Activated T-helper 1 cell treated with Interleukin-2 at 50 U/mL for 16 hours (primary cell): ENCODE measurements at places on chromosomes 11 and 22.

GRCh38 chr11:15493921-15494620 lies 379.3 kb downstream of the INSC start:
- no peak for DNase-seq

GRCh38 chr11:7964873-7965272 lies 374 bp downstream of the NLRP10 start:
- no peak for DNase-seq

DNA sequence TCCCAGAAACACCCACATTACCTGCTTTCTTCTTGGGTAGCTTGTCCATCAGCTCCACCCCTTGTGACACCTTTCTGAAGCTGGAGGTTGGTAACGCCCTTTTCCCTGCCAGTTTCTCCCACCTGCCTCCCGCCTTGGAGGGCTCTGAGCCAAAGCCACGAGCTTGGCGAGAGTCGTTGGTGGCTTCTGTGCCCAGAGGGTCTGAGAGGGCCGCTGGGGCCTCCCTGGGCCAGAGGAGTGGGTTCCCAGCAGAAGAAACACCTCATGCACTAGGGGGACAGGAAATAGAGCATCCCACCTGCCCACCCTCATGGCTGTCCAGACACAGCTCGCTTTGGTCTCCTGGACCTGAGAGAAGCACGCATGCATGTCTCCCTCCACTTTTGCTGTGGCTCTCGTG lies 37.9 kb downstream of the B3GAT1 start:
- no peak for DNase-seq

- DNase-seq = no peak
Observed at GRCh38 chr22:48507171-48507570, 1320.5 kb downstream of the BRD1 start.

DNA sequence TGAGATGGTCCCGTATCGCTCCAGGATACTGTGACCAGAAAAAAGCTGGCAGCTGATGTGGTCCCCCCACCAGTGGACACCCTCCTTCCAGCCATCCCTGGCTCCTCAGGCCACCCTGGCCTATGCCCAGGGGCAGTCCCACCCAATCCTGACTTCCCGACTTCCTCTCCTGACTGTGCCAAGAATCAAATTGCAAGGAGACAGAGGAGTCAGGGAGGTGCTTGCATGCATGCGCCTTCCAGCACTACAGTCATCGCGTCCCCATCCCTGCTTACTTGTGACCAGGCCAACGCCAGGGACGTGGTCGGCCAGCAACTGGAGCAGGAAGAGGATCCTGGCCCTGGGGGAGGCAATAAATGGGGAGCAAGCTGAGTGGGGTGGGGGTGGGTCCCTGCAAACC lies 3.6 kb upstream of the FREY1 start:
- DNase-seq = no peak

- no peak for DNase-seq
Observed at GRCh38 chr11:77542296-77542695, 47.5 kb upstream of the AQP11 start.
